ENCODE measurements at places on chromosomes 4 and X.

- no peak for DNase-seq
These were observed 200.2 kb downstream of the ADGRA3 start for GRCh38 chr4:22315628-22316027.

DNA sequence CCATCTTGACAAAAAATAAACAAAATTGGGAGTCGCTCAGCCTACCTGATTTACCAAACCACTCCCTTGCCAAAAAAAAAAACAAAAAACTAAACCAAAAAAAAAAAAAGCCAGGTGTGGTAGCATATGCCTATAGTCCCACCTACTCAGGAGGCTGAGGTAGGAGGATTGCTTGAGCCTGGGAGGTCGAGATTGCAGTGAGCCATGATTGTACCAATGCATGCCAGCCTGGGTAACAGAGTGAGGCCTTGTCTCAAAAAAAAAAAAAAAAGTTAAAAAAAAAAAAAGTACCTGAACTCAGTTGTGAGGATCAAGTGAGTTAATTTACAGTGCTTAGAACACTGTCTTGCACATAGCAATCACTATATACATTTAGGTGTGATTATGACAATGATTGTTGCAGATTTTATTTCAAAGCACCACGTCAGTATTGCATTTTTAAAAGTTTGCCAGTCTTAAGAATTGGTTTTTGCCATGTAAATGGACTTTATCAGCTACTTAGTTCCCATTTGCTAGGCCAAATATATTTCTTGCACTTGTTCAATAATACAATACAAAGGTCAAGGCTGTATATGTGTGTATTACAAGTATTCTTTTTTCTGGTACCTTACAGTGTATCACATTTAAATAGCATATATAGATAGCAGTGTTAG is 4.6 kb downstream of the NUDT9 start:
- DNase-seq, result no peak

DNA sequence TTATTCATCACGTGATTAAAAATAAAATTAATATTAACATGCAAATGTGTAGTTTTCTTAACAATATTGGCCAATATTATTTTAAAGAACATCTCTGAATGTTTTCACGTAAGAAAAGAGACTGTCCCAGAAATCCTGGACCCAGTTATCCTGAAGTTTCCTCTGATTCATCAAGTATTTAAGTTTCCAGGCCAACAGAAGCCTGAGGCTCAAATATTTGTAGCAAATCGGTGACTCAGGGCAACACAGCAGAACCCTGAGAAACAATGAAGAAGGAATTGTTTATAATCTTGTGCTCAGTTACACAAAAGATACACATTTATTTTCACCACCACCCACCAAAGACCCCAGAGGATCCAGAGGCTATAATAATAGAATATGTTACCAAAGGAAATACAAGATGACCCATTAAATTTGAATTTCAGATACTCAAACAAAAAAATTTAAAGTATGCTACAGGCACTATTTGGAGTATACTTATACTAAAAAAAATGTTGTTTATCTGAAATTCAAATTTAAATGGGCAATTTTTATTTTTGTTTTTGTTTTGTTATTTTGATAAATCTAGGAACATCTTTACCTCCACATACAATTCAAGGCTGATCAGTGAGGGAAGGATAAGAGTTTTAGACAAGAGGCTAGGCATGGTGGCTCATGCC is 33.9 kb upstream of the SLC7A11 start:
- DNase-seq, result no peak

DNA sequence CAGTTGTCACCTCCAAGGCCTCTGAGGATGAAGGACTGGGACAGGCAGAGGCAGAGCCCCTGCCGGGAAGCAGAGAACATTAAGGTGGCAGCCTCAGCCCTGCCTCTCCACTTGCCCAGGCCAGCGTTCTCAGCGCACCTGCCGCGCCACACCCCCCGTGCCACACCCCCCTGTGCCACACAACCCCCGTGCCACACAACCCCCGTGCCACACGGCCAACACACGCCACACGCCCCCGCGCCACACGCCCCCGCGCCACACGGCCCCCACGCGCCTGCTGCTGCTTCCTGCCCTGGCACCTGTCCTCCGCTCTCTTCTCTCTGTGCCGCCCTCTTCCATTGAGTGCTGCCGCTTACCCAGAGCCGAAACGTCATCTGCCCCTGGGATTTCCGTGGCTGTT is 58.0 kb upstream of the ZFP42 start:
- DNase-seq, result no peak

- DNase-seq, result no peak
These were observed 724 bp downstream of the THOC2 start for GRCh38 chrX:123731987-123732669.

- no peak for DNase-seq
These were observed 183.2 kb upstream of the CASK start for GRCh38 chrX:42106556-42106955.

DNA sequence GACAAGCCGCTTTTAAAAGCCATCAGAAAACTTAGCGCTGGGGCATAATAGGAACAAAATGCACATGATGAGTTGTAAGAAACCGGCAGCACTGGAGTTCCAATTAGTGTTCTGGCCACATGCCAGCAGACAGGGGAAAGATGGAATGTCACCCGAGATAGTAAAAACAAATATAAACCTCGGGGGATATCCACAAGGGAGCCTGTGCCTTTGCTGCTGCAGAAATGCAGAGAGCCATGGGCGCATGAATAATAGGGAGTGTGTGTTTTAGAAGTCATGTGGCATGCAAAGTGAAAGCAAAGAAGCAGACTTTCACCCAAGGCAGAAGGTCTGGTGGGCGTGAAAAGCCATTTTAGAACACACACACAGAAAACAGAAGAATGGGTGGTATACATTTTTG is 19.1 kb downstream of the GPRASP3 start:
- no peak for DNase-seq

GRCh38 chr4:10581022-10581421 is 103.5 kb downstream of the CLNK start:
- no peak for DNase-seq

- DNase-seq, result no peak
These were observed 1293.6 kb upstream of the TENM3 start for GRCh38 chr4:180949424-180950213.

GRCh38 chr4:9988363-9988749 is 32.9 kb downstream of the SLC2A9 start:
- DNase-seq, result no peak

- DNase-seq, result no peak
These were observed 360.7 kb downstream of the PCDH7 start for GRCh38 chr4:31080887-31081286.

DNA sequence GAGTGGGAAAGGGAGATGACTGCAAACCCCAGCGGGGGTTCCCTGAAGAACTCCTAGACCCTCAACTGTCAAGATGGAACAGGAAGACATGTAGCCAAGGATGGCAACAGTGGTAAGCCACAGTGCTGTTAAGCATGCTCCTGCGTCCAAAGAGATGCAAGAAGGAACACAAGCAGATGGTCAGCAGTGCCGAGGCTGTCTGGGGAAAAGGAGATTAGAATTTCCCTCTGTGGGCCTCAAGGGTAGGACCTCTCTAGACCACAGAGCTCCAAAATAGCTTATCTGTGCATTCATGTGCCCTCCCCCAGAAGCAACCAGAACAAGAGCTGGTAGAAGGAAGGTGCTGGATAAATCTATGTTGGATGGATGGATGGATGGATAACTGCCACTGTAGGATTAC is 82.0 kb upstream of the CPEB2 start:
- DNase-seq, result no peak

- DNase-seq, result no peak
These were observed 226.6 kb upstream of the PITX2 start for GRCh38 chr4:110849461-110849860.

Measured in stimulated activated CD8-positive, alpha-beta memory T cell treated with anti-CD3 and anti-CD28 coated beads, Interleukin-7, amount 100 ng/mL, for 48 hours (primary cell).